Parietal lobe (tissue), 2 donors: ENCODE measurements at places on chromosomes 1 and 21. TPM values are rescaled to one million over a fixed set of nuclear protein-coding genes. Genes with fewer than 3 reads are reported as not detected.

Gene SH3BGR
- 2.8 TPM for total RNA-seq

Gene ZBTB8B
- 20.7 TPM for total RNA-seq

Gene ZFP69B
- 23.8 TPM for total RNA-seq

Gene KDF1
- not detected for total RNA-seq

Gene SYNJ1
- 32.2 TPM for total RNA-seq

Gene VASH2
- total RNA-seq: 80.4 TPM

Gene CCDC185
- not detected for total RNA-seq

Gene C1orf53
- total RNA-seq: 1.3 TPM

Gene ABCB10
- total RNA-seq: 22.5 TPM

Gene C1QB
- 5.9 TPM for total RNA-seq

Gene SERPINC1
- not detected for total RNA-seq

Gene C1orf116
- under 0.01 TPM for total RNA-seq

Gene MIS18A
- 5.6 TPM for total RNA-seq

Gene PINK1
- 82.6 TPM for total RNA-seq

Gene NMNAT2
- 73.2 TPM for total RNA-seq

Gene SLC6A9
- 5.9 TPM for total RNA-seq

Gene EPHB2
- 57.6 TPM for total RNA-seq

Gene CFHR1
- total RNA-seq: 0.31 TPM

Gene MMP23B
- total RNA-seq: 0.63 TPM

Gene TCP10L
- 3.4 TPM for total RNA-seq

Gene LRRC53
- total RNA-seq: not detected

Gene PRDM16
- total RNA-seq: 20.7 TPM

Gene GSTM5
- total RNA-seq: 4.7 TPM

Gene OR2L3
- 2.8 TPM for total RNA-seq

Gene FNDC10
- 2.2 TPM for total RNA-seq

Gene HJV
- not detected for total RNA-seq

Gene S100A7A
- total RNA-seq: not detected

Gene LCE2C
- not detected for total RNA-seq

Gene RIMS3
- 31.9 TPM for total RNA-seq

Gene LYSMD1
- 17.2 TPM for total RNA-seq

Gene HAO2
- not detected for total RNA-seq

Gene MCOLN3
- not detected for total RNA-seq

Gene RGS16
- total RNA-seq: 0.94 TPM

Gene PLPPR4
- total RNA-seq: 158 TPM

Gene DCAF6
- total RNA-seq: 95.8 TPM

Gene MARK1
- 95.8 TPM for total RNA-seq

Gene SPRR2G
- not detected for total RNA-seq

Gene LCE2A
- total RNA-seq: not detected

Gene BTF3L4
- 129 TPM for total RNA-seq

Gene LYPD8
- total RNA-seq: not detected
